ENCODE measurements at places on chromosomes 16 and 17.

DNA sequence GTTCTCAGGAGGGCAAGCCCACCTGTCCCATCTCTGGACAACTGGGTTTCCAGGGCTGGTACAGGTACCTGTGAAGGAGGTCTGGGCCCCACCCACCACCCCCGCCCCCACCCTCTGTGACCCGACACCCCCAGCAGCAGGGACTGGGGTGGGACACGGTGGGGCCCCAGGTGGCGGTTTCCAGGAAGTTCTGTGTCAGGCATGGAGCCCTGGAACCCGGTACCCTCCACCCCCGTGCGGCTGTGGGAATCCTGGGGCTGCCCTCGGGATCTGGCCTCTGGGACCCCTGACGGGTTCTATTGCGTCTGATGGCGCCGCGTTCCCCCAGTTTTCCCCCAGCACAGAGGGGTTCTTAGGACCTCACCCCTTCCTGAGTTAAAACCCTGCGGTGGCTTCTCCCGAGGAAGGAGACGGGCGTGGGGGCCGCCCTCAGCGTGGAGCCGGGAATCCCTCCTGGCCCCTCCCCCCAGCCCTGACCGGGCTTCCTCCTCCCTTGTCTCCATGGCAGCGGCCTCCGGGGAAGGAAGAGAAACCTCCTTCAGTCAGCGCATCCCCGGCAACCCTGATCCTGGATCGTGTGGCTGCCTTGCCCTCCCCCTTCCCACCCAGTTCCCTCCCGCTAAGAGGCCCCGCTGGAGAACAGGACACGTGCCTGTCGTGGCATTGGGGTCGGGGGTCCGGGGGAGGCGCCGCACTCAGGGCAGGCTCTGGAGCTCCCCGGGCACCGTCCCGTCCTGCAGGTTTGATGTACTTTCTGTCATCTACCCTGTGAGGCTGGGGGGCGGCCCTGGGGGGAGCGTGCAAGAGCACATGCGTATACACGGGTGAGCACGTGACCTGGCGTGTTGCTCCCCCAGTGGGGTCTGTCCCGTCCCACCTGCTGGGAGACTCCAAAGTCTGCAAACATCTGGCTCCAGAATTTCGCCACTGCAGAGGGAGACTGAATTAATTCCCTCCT lies 30.3 kb downstream of the CACNA1H start:
- DNase-seq = no peak

GRCh38 chr16:2985893-2986355 lies 5.7 kb upstream of the PKMYT1 start:
- no peak for DNase-seq

DNA sequence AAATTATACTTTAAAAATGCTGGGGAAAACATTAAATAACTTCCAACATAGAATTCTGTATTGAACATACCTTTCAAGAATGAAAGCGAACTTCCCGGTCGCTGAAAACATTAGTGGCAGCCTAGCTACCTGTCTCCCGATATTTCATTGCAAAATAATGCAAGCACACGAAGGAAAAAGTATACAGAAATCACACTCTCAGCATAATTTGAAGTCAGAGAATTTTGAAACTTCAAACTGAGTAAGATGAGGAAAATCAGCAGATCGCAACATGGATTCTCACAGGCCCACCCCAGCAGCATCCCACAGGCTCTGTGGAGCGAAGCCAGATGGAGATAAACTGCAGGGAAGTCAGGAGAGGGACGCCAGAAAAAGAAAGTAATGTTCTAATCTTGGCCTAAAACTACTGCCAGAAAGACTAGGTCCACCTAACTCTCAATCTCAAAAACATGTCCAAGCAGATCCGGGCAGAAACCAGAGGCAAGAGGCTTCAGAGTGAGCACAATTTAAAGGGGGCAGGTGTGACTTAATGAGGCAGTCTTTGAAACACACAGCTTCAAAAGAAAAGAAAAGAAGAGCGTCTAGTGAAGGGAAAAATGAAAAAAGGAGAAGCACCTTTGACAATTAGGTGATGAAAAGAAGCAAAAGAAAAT lies 4.8 kb upstream of the GOSR1 start:
- DNase-seq = no peak

GRCh38 chr17:10751563-10751962 lies 21.7 kb upstream of the TMEM220 start:
- no peak for DNase-seq

GRCh38 chr17:66836063-66837005 lies 1.4 kb downstream of the CACNG5 start:
- no peak for DNase-seq

Data from activated T-cell treated with anti-CD3 and anti-CD28 coated beads for 24 hours (primary cell).